Osteocyte (in vitro differentiated cells): ENCODE measurements at places on chromosomes 3 and 15.

DNA sequence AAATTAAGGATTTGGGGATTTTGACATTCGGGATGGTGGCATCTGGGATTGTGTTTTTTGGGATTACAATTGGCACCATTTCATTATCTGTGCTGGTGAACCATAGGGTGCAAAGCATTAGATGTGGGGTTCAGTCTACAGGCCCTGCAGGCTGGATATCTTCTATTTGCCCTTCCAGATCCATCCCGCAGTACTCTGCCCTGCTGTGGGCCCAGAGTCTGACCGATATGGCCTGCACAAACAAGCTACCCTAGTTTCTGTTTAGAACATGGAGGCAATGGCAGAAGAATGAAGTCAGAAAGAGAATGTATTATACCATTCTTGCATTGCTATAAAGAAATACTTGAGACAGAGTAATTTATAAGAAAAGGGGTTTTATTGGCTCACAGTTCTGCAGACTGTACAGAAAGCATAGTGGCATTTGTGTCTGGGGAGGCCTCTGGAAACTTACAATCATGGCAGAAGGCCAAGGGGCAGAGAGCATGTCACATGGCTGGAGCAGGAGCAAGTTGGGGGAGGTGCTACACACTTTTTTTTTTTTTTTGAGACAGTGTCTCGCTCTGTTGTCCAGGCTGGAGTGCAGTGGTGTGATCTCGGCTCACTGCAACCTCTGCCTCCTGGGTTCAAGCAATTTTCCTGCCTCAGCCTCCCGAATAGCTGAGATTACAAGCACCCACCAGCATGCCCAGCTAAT, 93.7 kb downstream of the NCEH1 start:
- no peak for DNase-seq

DNA sequence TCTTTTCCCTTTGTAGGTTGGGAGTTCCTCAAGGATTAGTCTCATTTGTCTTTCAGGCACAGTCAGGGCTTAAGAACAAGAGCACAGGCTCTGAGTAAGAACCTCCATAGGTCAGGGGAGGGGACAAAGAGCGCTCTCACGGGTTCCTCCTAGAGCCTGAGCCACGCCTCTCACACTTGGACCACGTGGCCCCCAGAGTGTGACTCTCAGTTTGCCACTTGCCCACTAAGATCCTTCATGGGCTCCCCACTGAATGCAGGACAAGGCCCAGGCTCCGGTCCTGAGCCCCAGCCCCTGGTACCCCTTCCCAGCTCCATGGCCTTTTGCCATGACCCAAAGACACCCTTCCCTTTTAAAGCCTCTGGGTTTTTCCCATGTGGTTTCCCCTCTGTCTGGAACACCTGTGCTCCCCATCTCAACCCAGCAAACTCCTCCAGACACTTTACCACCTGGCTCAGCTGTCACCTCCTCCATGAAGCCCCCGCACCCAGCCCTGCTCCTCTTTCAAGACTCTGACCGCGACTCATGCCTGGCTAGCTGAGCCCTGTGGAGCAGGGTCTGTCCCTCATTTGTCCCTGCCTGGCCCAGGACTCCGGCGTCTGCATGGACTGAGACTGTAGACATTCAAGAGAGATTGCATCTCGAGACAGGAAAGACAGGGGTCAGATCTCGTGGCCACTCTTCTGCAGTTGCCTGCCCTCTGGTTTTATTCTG, 32.7 kb downstream of the IQSEC1 start:
- DNase-seq = no peak

DNA sequence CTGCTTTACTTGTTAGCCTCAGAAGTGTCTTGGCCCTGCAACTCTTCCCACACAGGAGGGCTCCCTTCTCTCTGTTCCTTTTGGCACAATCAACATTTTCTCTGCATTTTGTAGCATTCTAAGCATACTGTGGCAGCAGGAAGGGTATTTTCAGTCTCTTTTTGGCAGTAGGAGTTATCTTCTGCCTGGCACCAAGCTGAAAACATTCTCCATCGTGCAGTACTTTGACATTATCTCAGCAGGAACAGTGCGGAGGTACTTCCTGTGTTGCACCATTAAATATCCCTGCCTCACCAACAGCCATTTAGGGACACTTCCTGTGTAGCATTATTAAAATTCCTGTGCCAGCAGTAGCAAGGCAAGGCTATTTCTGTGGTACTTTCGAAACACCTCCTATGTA, 233.2 kb upstream of the SEMA6D start:
- no peak for DNase-seq

GRCh38 chr15:59691194-59691805, 2.2 kb upstream of the BNIP2 start:
- no peak for DNase-seq

DNA sequence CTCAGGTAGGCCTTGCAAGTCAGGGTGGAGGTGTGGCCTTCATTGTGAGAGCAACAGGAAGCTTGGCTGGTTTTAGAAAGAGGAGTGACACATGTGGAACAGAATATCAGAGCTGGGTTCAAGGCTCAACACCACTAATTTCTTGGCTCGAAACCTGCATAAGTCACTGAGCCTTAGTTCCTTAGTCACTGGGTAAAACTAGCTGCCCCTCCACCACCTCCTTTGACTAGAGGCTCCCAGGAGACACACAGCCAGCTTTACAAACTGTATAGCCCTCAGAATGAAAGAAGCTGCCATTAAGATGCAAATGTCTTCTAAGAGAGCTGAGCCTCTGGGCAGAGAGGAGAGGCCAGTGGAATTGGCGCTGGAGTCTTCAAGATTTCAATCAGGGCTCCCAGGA, 67.7 kb downstream of the CERS3 start:
- DNase-seq = no peak
